ENCODE measurements at places on chromosomes 16 and 17.
A peak's percentile ranks its signal among the peaks of the same experiment; 100 is the strongest.

- peak; percentile 66 for DNase-seq
These were observed 77.5 kb upstream of the N4BP1 start for GRCh38 chr16:48687421-48688038.

DNA sequence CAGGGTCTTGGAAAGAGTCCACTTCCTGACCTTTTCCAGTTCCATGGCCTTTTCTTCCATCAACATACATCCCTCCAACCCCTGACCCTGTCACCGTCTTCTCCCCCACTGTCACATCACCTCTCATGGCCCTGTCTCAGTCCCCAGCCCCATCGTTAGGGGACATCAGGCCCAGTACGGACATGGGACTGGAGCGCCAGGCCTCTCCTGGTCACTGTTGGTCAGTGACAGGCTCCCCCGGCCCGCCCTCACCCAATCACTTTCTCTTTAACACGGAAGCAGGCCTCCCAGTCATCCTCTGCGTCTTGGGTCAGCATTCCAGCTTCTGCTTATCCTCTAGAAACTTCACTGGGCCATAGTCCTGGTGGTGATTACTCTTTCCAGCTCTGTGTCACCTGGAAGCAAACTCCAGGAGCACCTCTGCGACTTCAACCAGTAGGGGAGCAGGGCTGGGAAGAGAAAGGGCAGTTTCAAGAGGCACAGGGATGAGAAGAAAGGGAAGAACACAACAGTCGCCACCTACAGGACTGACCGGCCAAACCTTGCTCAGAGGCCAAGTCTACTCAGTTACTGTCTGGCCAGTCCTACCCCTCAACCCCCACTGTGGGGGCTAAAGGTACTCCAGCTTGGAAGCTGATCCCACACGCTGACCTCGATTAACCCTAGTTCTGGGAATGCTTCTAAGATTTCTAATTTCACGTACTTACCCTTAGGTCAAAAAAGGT, 15.9 kb upstream of the ICAM2 start:
- peak; percentile 44 for DNase-seq

GRCh38 chr16:19245326-19245925, 40.1 kb upstream of the CLEC19A start:
- DNase-seq = peak; percentile 24

GRCh38 chr17:48637323-48638260, 11.4 kb upstream of the HOXB9 start:
- no peak for DNase-seq

GRCh38 chr16:7748522-7748921, 415.9 kb downstream of the RBFOX1 start:
- no peak for DNase-seq

GRCh38 chr16:14333361-14333760, 262.2 kb downstream of the MRTFB start:
- no peak for DNase-seq

Data from WERI-Rb-1 (cell line).